ENCODE measurements at places on chromosomes 13 and 19.

DNA sequence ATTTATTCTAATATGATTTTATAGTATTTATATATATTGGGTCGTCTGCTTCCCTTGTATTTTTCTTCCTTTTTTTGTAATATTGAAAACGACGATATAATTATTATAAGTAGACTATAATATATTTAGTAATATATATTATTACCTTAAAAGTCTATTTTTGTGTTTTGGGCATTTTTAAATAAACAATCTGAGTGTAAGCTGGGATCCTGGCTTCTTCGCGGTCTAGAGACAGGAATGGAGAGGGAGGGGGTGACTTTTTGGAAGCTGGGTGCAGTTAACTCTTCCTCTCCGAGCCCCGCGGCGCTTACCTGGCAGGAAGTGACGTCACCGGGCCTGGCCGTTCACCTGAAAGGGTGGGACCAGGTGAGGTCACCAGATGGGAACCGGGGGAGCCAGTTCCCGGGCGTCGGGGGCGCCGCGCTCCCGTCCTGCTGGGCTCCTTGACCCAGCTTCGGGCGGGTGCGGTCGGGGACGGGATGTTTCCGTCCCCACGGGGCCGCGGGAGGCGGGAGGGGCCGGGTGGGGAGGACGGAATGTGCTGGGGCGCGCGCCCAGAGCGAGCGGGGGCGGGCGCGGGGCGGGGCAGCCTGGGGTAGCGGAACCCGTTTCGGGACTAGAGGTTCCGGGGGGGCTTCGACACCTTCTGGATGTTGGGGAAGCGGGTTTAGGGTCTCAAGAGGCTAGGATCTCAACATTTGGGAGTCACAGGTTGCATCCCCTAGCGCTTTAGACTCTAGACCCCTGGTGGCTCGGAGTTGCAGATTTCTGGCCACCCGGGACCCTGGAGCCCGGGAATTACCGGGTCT, 2.8 kb downstream of the ZFP36 start:
- DNase-seq: no peak

GRCh38 chr13:27117952-27118351, 53.7 kb downstream of the USP12 start:
- no peak for DNase-seq

GRCh38 chr13:113151745-113152690, 6.4 kb upstream of the PROZ start:
- DNase-seq: no peak

GRCh38 chr13:110262508-110263291, 44.3 kb downstream of the COL4A1 start:
- DNase-seq: no peak

DNA sequence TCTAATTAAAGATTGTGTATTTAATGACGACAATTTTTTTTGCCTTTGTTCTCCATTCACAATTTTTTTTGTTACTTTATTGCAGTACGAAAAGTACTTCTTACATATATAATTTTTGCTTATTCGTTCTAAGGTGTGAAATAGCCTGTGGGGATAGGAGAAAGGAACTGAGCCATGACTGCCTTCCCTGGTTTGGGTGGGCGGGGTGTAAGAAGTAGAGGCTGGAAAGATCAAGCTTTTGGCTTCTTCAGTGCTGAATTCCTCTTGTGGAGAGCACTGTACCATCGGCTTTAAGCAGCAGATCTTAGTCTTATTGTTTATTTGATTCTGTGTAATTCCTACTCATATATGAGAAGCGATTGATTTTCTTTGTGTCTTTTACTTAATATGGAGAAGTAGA, 115.8 kb downstream of the NBEA start:
- DNase-seq: no peak

DNA sequence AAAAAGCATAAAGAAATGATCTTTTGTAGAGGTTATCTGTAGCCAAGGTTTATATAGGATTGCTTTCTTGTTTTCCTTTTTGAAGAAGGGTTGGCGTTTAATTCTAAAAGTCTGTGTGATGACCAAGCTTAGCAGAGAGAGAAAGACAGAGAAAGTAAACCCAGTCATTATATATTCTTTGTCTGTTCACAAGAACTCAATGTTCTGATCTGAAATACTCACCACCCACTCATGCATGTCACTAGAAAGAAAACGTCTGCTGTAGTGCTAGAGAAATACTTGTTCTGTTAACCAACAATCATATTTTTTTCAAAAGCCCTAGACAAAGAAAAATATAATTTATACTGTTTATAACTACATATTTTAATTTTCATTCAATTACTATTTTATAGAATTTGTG, 173.7 kb upstream of the SLITRK5 start:
- DNase-seq: peak; percentile 47

GRCh38 chr19:18373892-18374629, 11.9 kb upstream of the GDF15 start:
- peak; percentile 86 for DNase-seq

DNA sequence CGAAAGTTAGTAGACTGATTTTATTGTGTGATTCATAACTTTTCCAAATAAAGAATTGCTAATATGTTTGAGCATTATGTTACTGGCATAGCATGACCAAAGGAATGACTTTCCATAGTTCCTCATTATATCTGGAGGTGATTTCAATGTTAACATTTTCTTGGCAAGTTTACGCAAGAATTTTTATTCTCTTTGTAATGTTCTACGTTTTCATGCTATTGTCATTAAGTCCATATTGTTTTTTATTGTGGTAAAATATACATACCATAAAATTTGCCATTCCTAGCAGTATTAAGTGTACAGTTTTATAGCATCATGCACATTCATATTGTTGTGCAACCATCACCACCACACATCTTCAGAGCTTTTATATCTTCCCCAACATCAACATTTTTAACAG, 14.8 kb downstream of the KCTD12 start:
- no peak for DNase-seq

Measured in epithelial cell of proximal tubule (primary cell).